ENCODE measurements at places on chromosomes 12 and 14.

GRCh38 chr12:132746613-132747012 lies 15.0 kb downstream of the ANKLE2 start:
- no peak for DNase-seq

DNA sequence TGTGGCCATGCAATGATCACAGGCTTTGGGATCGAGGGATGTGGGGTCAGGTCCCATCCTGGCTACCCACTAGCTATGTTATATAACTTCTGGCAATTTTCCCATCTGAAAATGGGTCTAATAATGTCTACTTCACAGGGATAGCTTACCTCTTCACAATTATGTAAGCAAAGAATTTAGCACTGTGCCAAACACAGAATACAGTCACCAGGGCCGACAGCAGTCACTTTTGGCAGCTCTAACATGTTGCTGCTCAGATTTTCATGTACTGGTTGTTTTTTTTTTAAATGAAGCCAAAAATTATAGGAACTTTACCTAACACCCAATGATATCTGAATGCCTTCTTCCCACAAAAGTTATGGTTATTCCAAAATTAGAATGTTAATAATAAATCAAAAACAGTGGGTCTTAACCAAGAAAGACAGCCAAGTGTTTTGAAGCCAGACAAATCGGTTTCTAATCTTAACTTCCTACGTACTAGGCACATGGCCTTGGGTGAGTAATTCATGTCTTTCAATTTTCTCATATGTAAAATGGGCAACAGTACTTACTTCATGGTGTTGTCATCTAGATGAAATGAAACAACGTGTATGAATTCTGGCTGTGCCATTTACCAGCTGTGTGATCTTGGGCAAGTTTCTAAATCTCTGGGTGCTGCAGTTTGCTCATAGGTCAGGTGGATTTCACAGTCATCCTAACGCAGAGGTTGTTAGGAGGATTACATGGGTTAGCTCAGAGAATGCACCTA lies 13.0 kb upstream of the PCED1B start:
- DNase-seq: no peak

GRCh38 chr14:76872796-76873432 lies 46.7 kb downstream of the LRRC74A start:
- peak; percentile 61 for DNase-seq

DNA sequence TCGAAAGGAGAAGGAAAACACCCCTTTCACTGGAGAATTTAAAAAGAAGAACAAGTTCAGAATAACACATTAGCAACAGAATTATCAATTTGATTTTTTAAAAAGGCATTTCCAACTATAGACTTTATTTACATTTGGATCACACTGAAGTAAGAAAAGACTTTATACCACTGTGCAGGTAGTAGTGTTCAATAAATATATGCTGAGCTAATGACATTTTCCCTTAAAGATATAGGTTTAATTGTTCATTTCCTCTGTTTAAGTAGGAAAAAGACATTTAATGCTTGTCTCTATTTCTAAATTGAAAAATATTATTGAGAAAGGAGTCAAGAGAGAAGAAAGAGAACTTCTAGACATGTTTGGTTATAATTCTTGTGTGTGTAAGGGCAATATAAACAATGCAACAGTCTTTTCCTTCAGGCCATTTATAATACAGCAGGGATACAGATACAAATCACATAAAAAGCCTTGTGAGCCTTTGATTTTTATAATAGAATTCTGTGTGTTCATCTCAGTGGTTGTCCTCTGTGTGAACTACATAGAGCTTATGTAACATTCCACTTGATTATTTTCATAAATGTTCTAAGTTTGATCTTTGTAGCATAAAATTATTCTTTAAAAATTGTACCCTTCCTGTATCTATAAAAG lies 48.7 kb upstream of the PZP start:
- DNase-seq: no peak

- DNase-seq: peak; percentile 32
Measured at GRCh38 chr12:83823386-83824045, 1089.1 kb downstream of the SLC6A15 start.

DNA sequence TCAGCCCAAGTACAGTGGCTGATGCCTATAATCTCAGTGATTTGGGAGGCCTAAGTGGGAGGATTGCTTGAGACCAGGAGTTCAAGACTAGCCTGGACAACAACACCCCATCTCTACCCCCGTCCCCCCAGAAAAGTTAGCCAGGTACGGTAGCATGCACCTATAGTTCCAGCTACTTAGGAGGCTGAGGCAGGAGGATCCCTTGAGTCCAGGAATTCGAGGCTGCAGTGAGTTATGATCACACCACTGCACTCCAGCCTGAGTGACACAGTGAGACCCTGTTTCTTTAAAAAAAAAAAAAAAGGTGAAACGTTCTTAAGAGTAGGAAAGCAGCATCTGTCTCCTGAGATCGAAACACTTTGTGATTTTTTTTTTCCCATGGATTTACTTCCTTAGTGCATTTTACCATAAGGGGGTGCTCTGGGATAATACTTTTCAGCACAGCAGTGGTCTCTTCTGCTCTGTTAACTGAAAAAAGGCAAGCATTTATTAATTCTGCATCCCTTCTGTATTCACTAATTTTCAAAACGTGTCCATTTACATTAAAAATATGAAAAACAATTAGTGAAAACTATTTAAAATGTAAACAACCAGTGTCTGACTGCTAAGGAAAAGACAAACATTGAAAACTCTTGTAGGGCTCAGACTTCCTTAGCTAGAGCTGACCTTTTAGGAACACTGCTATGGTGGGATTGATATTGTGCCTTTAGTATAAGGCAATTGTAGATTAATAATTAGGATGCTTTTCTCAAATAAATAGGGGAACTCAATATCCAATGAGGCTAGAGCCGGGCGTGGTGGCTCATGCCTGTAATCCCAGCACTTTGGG lies 31.2 kb upstream of the USP44 start:
- no peak for DNase-seq

DNA sequence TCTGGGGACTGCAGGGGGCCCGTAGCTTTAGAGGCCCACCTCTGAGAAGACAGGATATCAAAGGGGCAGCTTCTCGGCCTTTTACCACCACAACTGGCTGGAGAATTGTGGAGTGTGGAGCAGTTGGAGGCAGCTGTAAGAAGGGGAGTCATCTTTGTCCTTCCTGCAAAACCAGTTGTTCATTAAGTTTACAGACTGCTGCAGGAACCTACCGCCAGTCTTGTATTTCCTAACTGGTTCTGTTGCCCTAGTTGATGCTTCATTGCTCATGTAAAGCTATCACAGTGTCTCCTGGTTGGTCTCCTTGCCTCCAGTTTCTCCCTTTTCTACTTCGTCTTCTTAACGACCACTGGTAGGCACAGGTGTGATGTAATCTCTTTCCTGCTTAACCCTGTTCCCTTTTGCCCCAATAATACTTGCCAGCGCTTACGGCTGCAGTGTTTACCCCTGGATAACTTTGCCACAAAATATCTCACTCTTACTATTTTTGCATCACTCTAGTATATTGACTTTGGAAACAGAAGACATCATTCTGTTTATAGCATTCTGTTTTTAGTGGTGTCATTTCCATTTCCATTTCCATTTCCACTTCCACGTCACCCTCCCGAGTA lies 11.9 kb downstream of the ESPL1 start:
- DNase-seq: no peak

DNA sequence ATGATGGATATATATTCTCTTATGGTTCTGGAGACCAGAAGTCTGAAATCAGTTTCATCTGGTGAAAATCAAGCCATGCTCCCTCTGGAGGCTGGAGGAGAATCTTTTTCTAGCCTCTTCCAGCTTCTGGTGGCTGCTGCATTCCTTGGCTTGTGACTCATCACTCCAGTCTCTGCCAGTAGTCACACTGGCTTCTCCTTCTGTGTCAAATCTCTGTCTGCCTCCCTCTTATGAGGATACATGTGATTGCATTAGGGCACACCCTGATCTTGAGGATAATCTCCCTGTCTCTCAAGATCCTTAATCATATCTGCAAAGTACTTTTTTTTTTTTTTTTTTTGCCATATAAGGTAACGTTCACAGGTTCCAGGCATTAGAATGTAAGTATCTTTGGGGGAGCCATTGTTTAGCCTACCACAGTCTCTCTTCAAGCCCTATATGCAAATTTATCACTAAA lies 17.7 kb downstream of the DNAL1 start:
- DNase-seq: no peak

DNA sequence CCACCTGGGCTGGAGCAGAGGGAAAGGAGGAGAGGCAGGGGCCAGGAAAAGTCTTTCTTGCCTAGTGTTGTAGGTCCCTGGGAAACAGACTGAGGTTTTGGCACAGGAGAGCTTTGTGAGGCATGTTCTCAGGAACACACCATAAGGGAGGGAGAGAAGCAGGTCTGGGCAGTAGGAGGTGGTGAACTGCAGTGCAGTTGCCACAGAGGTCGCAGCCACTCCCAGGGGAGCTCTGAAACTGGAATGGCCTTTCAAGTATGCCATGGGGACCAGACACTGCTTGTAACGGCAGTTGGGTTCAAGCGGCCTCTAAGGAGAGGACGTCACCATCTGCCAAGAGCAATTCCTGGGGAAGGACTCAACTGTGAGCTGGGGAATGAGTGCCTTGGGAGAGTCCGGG lies 35.4 kb upstream of the NKX2-8 start:
- no peak for DNase-seq

DNA sequence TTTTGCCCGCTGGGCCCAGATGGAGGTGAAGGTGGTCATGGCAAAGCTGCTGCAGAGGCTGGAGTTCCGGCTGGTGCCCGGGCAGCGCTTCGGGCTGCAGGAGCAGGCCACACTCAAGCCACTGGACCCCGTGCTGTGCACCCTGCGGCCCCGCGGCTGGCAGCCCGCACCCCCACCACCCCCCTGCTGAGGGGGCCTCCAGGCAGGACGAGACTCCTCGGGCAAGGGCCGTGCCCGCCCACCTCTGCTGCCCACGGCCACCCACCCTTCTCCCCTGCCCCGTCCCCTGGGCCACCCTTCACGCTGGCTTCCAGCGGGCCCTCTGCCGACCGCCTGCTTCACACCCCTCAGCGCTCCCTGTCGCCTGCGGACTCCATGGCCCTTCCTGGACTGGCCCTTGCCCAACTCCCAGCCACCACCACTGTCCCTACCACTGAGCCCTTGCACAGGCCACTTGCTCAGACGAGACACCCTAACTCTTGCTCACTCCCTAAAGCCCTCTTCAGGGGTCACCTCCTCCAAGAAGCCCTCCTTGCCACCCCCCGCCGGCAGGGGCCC lies 42.5 kb downstream of the CYP46A1 start:
- DNase-seq: no peak

- DNase-seq: no peak
Measured at GRCh38 chr14:103999795-104000440, 57.6 kb upstream of the RD3L start.

DNA sequence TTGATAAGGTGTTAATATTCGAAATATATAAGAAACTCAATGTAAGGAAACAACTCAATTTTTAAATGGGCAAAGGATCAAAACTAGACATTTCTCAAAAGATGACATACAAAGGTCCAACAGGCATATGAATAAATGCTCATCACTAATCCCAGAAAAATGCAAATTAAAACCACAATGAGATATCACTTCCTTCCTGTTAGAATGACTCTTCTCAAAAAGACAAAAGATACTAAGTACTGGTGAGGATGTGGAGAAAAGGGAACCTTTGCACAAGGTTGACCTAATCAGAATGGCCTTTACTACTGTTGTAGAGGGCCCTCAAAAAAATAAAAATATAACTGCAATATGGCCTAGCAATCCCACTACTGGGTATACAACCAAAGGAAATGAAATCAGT lies 383.4 kb downstream of the KCNH5 start:
- DNase-seq: no peak

- DNase-seq: no peak
Measured at GRCh38 chr12:114848666-114849065, 164.7 kb upstream of the TBX3 start.

DNA sequence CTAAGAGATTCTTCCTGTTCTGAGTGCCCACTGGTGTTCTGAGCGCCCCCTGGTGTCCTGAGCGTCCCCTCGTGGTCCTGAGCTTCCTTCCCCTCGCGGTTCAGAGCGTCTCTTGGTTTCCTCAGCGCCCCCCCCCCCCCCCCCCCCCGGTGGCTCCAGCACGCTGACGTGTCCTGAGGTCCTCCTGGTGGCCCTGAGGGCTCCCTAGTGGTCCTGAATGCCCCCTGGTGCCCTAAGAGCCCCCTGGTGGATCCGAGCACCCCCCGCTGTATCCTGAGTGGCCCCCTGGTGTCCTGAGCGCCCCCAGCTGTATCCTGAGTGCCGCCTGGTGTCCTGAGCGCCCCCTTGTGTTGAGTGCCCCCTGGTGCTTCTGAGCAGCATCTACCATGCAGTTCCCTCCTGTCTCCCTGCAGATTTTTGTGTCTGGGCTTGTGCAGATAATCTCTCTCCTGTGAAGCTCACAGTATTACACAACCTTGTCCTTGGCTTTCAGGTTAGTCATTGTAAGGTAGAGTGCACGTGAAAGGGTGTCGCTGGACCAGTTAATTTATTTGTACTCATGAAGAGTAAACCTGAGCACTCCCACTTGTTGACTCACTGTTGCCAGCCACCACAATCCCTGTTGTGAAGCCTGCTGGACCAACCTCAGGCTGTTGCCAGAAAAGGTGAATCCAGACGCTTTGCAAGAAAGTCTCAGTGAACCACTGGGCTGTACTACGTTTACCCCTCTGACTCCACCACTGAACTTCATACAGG lies 1168.4 kb downstream of the TMEM121 start:
- peak; percentile 82 for DNase-seq

- DNase-seq: no peak
Measured at GRCh38 chr14:33035416-33036194, 96.9 kb downstream of the NPAS3 start.

DNA sequence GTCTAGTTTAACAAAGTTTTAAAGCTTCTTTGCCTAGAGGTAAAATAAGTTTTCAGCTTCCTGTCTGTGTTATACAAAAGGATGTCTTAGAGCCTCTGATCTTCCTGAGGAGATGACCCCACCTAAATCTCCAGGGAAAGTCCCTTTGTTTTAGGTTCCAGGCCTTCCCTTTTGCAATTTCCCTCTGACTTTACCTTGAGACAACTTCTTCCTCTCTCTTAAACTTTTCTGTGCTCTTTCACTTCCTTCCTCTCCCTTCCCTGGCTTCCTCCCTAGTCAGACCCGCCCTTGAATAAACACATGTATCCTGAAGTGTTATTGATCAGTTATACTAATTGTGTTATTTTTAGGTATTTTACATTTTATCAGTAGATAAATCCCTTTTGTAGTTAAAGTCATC lies 134.8 kb downstream of the DYRK2 start:
- no peak for DNase-seq

- peak; percentile 34 for DNase-seq
Measured at GRCh38 chr14:100107236-100107635, 42.0 kb downstream of the EVL start.

Measured in activated naive CD8-positive, alpha-beta T cell treated with anti-CD3 and anti-CD28 coated beads for 36 hours (primary cell).